Ecto neural progenitor cell (in vitro differentiated cells): ENCODE measurements at places on chromosomes 11 and 22.
A peak's percentile ranks its signal among the peaks of the same experiment; 100 is the strongest.

GRCh38 chr22:18906896-18907295 is 776 bp downstream of the DGCR6 start:
- DNase-seq = no peak

GRCh38 chr22:44669561-44669976 is 32.4 kb upstream of the PRR5 start:
- DNase-seq = no peak

DNA sequence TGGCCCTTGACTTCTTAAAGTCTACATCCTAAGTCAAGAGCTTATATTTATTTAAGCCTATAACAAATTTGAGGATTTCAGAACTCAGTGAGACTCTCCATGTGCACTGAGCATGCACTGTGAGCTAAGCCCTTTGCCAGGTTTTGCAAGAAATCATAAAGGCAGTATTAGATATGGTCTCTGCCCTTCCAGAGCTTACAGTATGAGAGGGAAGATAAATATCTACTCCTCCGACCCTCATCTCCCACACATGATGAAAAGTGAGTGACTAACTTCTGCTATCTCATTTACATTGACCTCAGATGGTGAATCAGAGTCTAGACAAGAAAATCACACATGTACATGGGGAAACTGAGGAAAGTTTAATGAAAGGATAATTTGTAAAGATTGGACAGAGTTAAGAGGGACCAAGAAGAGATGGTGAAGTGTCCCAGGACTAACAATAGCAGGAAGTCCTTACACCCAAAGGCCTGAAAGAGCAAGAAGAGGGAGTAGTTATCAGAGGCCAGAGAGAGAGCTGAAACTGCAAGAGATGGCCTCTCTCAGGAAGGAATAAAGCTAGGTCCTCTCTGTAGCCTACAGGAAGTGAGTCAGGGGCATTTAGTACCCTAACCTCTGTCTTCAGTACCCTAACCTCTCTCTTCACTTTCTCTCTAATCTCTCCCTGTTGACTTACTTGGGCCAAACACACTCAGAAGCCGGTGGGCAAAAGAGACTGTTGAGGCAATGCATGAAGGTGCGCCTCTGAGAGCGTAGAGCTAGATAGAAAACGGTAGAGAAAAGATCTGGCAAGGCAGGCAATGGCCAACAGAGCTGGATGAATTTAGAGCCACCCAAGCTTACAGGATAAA is 23.0 kb upstream of the BLID start:
- no peak for DNase-seq

GRCh38 chr11:57288771-57289579 is 35.8 kb downstream of the TNKS1BP1 start:
- peak; percentile 63 for DNase-seq

DNA sequence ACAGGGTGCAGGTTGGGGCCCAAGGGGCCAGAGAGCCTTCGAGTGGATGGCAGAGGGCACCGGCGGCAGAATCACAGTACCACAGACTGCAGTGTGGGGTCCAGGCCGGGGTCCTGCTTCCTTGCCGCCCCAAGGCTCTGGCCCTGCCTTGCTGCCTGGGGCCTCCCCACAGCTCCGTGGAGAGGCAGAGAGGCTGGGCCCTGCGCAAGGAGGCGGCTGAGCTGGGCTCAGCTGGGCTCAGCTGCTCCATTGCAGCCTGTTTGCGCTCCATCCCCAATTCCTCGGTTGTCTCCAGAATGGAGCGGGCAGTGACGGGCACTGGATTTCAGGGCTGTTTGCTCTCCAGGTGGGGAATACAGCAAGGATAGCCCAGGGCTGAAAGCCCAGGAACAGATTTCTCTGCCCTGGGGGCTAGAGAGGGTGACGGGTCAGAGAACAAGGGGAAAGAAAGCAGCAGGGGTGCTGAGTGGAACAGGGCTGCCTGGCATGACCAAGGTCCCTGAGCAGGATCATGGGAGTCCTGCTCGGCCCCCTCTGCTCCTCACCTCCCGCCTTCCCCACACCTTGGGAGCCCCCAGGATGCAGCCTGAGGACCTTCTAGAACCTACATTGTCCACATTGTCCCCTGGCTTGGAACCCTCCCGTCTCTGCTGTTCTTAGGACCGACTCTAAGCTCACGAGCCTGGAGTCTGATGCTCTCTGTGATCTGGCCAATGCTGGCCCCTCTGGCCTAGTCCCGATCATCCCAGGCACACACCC is 18.9 kb downstream of the MRGPRG start:
- peak; percentile 33 for DNase-seq

GRCh38 chr11:94602430-94603372 is 35.5 kb downstream of the PIWIL4 start:
- no peak for DNase-seq

DNA sequence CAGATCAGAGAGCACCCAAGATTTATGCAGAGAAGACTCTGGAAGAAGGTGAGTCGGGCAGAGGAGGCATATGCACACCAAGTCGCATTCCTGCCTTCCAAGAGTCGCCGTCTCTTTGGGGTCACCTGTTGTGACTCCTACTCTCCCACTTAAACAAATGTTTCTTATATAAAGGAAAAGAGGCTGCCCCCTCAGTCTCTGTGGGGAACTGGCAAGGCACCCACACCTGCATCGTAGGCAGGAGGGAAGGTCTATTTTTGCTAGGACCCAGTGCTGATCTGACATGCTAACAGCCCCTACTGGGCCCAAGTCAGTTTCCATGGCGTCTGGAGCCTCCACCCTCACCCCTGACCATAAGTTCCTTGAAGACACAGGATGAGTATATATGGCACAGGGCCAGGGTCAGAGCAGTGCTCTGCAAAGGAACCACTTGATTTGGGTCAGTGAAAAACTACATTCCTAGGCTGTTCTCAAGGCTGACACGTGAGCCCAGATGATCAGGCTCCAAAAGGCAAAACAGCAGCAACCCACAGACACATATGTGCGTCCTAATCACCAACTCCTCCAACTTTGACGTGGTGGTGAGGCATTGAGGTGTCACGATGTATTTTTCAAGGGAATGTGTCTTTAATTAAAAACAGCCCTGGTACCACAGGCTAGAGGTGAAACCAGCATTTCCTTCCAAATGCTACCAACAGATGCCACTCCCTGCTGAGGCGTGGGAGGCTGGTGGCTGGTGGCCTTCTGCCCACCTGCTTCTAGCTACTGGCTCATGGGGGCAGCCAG is 55.6 kb upstream of the CSNK2A3 start:
- no peak for DNase-seq

- peak; percentile 40 for DNase-seq
These were observed 5.6 kb downstream of the RCE1 start for GRCh38 chr11:66848671-66849500.

GRCh38 chr22:37409459-37410050 is 17.7 kb downstream of the ELFN2 start:
- no peak for DNase-seq

GRCh38 chr11:10747733-10748132 is 3.3 kb upstream of the CTR9 start:
- no peak for DNase-seq

GRCh38 chr11:126512741-126513715 is 157.5 kb downstream of the ST3GAL4 start:
- no peak for DNase-seq

DNA sequence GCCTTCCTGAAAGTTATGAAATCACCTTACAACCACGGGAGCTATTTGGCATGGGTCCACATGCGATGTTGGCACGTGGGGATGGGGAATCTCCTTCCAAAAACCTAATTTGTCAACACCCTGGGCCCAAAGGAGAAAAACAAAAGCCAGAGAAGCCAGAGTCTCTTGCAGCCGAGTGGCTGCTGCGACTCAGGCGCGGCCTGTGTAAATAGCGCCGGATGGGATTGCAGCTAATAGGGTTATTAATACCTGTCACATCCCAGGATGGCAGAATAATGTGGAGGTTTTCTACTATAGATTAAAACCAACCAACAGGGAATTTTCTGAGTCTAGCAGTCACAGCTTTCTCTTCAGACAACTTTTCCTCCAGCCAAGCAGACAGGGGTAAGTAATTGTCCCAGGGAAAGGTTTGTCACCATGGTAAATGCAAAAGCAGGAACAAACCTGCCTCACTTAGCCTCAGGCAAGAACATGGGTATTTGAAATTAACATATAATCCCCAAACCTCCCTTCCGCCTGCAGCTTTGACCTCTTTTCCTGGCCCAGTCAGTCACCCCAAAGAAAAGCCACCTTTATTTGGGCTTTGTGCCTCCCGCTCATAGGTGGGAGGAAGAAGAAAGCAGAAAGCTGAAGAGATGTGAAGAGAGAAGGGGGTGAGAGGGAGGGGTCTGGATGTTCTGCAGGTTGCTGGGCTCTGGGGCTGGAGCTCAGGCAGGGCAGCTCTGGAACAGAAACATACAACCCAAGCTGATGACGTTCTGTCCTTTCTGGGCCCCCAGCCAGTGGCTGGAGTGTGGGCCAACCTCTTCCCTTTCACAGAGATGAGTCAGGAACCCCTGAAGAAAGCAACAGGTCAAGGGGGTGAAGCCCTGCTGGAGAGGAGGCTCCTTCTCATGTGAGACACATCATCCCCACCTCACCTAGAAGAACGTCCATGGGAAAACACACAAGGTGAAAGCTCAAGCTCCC is 376.5 kb downstream of the NXPE2 start:
- DNase-seq = no peak

DNA sequence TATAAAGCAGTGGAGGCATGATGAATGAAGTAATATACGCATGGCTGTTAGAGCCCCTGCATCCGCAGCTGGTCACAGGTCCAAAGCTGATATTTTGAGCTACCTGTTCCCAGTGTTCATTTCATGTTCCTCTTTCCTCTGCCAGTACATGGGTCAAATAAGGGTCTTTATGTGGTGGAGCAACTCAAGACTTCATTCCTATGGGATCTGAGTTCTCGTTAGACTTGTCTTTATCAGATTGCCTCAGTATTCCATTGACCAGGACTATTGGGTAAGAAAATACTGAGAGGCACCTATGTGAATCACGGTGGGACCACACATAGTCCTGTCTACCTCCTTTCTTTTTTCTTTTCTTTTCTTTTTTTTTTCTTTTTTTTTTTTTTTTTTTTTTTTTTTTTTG is 25.2 kb downstream of the NCF4 start:
- DNase-seq = no peak

DNA sequence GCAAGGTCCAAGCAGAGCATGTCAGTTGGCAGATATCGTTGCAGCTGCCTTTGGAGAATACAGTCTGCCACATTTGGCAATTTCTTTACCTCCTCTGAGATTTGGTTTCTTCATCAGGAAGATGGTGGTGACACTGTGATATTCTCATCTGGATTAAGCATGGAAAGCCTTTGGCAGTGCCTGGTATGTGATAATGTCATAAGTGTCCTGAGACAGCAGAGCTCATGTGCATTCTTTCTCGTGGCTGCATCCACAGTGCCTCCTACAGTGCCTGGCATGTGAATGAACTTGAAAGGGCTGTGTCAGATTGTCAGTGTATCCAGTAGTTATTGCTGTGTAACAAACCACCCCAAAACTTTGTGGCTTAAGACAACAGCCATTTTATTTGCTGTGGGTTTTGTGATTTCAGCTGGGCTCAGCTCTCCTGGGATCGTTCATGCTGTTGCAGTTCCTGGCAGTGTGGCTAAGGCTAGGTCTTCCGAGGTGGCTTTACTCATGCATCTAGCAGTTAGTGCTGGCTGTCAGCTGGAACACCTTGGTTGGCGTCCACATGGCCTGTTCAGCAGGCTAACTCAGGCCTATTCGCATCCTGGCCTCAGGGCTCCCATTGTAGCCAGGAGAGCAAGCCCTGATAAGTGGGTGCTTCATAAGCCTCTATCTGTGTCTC is 35.7 kb upstream of the MICAL2 start:
- DNase-seq = no peak

DNA sequence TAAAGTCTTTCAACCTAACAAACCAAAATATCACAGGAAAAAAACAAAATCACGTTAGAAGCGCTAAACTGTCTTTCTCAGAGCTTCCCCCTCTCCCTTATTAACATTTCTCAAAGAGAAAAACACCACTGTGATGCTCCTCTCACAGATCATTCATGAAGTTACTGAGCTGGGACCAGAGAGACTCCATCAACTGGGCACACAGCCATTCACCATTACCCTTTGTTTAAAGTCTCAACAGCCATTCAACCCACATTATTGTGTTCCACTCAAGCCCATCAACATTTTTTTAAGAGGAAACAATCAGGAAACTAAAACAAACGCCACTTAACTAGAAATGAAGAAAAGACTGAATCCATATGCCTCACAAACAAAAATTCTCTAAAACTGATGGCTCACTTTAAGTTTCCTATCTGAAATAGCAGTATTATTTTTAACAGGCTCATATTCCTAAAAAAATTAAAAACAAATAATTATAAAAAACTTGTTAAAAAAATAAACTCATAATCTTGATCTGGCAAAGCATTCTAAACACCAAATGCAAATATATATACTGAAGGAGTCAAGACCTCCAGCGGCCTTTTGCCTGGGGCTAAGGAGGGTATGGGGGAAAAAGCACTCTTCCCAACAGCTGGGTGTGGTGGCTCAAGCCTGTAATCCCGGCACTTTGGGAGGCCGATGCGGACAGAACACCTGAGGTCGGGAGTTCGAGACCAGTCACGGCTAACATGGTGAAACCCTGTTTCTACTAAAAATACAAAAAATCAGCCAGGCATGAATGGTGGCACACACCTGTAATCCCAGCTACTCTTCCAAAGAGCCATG is 14.0 kb downstream of the CELF1 start:
- DNase-seq = no peak
